ENCODE measurements at places on chromosomes 12 and 14.

GRCh38 chr14:55347040-55347439 lies 64.6 kb downstream of the ATG14 start:
- DNase-seq: no peak

DNA sequence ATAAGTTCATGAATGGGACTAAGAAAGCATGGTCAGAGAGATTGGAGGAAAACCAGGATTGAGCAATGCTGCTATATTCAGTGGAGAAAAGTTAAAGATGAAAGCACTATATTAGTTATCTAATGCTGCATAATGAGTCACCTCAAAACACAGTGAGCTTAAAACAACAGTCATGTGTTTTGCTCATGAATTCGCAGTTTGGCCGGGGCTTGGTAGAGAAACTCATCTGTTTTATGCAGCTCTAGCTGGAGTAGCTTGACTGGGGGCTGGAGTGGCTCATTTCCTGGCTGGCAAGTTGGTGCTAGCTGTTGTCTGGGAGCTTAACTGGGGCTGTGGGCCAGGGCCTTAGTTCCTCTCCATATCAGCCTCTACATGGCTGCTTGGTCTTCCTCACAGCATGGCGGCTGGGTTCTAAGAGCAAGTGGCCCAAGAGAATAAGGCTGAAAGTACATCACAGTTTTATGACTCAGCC lies 90.1 kb downstream of the ADCK1 start:
- no peak for DNase-seq

DNA sequence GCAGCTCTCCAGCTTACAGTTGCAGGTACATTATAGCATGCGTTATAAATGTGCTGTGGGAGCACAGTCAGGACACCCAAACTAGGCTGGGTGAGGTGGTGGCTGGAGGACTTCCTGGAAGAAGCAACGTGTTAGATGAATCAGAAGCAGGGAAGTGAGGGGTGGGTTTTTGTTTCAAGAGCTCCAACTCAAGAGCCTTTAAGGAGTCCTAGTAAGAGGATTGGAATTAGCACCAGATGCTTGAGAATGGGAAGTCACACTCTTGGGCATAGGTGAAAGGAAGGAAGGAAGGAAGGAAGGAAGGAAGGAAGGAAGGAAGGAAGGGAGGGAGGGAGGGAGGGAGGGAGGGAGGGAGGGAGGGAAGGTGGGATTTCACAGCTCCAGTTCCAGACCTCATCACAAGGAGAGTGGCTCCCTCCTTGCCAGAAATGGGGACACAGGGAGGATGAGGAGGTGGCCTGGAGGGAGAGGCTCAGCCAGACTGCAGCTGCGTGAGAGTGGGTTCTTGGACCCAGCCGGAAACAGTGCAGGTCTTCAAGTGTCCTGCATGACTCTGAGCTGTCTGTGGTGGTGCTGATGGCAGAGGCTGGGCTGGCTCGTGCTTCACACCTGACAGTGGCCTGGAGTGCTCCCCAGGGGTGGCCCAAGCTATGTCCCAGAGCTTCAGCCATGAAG lies 115.7 kb upstream of the GSC start:
- DNase-seq: no peak

DNA sequence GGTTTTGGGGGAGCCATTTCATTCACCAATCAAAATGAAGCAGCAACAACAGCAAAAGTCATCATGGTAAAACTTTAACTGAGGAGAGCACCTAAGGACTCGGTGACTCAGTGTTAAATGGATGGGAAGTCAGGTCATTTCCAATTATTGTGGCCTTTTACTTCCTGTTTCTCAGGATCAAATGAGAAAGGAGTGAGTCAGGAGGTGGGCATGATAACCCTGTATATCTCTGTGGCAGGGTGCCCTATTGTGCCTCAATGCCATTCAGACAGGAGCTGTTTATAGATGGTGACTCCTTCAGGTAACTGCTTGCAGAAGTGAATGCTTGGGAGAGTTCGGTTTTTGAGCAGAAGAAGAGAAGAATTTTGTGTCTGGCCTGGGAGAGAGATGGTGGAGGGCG lies 135.5 kb upstream of the CPM start:
- no peak for DNase-seq

DNA sequence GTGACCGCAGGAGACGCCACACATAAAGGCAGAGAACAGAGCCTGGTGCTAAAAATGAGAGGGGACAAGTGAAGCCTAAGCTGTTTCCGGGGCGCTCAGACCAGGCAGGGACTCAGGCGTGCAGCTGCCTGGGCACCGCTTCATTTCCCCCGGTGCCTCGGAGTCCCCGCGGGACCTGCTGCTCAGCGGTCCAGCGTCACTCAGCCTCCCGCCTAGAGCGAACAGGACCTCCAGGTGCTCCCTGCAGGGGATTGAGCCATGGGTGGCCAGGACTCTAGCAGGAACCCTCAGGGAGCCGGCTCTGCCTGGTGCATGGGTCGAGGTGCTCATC lies 31.0 kb downstream of the CCDC85C start:
- no peak for DNase-seq

DNA sequence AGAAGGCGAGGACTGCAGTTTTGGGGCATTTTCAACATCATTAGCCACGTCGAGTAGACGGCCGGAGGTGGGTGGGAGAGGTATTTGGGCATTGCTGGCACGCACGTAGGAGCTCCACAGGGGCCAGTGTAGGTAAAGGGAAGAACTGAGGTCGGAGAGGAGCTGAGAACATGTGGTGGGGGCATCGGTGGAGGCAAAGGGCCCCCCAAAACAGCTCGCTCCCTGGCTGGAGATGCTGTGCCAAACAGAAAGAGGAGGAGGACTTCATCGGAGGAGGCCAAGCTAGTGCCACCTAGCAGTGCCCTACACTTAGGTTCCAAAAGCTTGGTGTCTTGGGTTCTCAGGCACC lies 52.0 kb upstream of the PPP2R5C start:
- DNase-seq: no peak

GRCh38 chr12:132608231-132609171 lies 1.9 kb downstream of the LRCOL1 start:
- no peak for DNase-seq

GRCh38 chr12:25248137-25248536 lies 2.6 kb downstream of the KRAS start:
- no peak for DNase-seq

- DNase-seq: no peak
These were observed 786.8 kb downstream of the TMTC2 start for GRCh38 chr12:83473408-83474095.

DNA sequence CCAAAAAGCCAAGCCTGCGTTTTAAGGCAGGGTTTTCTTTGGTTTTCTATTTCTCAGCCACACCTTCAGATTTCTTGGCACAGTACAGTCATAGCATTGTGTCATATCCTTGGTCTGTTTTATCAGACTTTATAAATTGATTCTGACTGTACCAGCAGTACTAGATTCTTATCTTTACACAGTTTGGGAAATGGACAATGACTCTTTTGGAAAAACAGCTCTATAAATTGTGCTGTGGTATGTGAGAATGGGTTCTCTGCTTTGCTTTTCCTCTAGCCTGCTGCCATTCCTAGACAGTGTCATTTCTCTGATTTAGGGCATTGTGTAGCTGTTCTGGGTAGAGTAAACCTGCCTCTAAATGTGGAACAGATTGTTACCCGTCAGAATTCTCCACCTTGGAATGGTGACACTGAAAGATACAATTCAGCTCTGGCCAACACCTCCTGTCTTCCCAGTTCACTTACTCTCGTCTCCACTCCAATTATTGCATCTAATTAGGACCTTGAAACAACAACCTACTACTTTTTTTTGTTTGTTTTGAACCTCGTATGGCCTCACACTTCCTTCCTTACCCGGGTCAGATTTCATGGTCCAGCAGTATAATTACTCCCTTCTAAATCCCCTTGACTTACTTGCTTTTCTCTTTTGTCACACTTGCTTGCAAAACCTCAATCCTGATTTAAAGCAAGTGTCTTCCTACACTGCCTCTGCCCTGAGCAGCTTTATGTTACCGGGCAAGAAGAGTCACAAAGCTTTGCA lies 226.3 kb downstream of the ERC1 start:
- DNase-seq: no peak

GRCh38 chr12:98737322-98737712 lies 92.2 kb downstream of the APAF1 start:
- DNase-seq: no peak

- peak; percentile 65 for DNase-seq
These were observed 486.7 kb downstream of the APAF1 start for GRCh38 chr12:99131751-99132199.

- DNase-seq: no peak
These were observed 58.6 kb downstream of the TSPAN9 start for GRCh38 chr12:3135522-3136461.

- no peak for DNase-seq
These were observed 121.4 kb downstream of the EFCAB11 start for GRCh38 chr14:89833120-89833532.

Measured in upper lobe of right lung (tissue), 1 donor.